Small intestine (tissue), 16 donors: ENCODE measurements at places on chromosomes 11 and 22.
A peak's percentile ranks its signal among the peaks of the same experiment; 100 is the strongest.

DNA sequence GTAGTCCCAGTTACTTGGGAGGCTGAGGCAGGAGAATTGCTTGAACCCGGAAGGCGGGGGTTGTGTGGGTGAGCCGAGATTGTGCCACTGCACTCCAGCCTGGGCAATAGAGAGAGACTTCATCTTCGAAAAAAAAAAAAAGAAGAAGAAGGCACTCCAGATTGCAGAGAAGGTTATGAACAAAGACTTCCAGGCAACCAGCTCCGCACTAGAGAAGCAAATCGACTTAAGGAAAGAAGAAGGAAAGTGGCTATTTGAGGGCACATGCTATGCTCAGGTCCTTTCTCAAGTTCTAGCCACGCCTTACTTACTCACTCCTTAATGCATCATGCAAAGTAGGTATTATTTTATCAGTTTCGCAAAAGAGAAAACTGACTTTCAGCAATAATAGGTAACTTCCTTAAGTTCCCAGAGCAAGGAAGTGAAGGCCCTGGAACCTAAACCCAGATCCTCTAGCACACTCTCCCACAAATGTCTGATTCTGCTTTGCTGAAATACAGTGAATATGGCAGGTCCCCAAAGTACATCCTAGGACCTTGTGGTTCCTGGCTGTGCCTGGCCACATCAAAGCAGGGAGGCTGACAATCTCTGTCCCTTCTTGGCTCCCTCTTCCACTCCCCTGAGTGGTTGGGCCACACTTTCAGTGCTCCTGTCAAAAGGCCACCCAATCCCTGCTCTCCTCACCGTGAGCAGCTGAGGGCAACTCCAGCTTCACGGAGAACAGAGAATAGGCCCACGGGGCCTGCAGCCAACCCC lies 14.2 kb downstream of the CD3E start:
- no peak for DNase-seq

DNA sequence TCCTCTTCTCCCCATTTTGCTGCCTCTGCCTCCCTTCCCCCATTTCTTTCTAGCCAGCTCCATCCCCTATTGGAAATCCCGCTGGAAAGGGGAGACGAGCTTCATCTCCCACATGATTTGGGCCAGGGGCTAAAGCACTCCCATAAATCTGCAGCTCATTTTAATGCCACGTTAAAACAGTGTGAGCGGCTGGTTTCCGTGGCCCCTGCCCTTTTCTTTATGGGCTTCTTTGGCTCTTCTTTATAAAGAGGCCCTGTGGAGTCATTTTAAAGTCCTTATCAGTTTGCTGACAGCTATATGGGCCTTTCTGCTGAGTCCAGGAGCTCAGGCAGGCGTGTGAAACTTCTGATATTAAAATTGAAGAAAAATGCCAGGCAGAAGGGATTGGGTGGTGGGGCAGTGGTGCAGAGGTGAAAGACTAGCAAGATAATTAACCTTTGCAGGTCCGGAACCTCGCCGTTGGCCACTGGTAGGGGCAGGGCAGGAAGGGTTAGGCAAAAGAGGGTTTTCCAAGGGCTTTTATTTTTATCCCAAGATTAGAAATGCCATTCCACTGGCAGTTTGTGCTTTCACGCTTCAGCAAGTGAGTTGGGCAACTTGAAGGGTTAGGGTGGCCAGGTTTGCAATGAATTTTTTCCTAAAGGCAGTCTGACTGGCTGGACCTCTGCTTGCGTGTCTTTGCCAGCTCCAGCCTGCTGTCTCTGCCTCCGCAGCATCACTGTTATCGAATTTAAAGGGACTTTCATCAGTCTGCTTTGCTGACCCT lies 44.3 kb downstream of the EXT2 start:
- peak; percentile 22 for DNase-seq

DNA sequence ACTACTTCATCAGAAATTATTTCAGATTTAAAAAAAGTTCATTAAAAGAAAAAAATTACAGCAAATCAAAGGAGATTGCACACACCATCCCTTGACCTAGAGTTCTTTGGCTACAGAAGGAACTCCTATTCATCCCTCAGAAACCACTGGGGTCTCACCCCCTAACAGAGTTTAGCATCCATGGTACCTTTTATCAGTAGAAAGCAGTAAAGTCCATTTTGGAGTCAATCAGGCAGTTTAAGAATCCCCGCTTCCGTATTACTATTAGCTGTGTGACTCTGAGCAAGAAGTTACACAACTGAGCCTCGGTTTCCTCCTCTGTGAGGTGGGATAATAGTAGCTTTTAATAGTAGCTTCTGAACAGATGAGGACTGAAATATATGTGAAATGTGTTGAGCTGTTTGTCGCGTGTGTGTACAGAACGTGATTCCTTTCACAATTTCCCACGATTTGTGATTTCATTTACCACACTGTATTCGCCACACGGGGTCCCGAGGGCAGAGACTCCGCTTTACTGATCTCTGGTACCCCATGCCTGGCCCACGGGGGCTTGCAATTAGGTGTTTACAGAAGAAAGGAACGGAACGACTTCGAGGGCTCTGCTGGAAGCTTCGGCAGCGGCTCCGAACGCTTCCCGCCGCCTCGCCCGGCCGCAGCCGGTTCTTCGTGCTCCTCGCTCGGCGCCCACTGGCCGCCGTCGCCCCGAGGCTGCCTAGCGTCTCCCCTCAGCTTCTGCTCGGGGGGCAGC lies 72.5 kb upstream of the ZBED5 start:
- no peak for DNase-seq

- peak; percentile 64 for DNase-seq
These were observed 7.3 kb upstream of the SYT7 start for GRCh38 chr11:61587951-61588727.

- DNase-seq, result no peak
These were observed 317.1 kb downstream of the NTM start for GRCh38 chr11:131687291-131688047.

DNA sequence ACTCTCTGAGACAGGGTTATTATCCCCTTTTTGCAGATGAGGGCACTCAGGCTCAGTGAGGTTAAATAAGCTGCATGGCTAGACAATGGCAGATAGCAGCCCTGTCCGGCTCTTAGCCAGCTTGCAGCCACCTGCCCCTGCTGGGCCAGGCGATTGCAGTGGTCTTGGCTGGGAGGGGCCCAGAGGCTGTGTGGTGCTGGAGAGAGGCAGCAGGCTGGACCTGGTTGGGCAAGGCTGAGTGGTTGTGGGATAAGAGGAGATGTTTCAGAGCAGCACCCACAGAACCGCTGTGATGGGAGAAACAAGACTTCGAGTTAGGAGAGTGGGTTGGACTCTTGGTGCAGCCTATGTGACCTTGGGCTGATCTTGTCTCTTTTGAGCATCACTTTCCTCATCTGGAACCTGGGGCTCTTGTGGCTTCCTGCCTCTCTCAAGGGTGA lies 25.5 kb downstream of the PTPRJ start:
- DNase-seq, result no peak

DNA sequence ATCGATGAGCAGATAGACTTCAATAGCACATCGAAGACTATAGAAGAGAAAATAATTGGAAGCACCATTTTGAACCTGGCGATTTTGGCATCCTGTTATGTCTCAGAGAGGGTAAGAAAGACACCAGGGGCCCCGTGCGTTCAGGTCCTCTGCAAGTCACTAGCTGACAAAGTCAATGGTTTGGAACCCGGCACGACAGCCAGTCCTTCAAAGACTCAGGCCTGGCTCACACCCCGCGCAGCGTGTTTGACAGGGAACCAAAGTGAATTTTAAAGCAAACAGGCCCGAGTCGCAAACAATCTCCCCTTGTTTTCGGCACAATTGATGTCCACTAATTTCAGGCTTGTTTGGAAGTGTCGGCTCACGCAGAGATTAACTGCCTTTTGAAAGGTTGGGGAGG lies 716.6 kb downstream of the BRD1 start:
- no peak for DNase-seq

GRCh38 chr11:47305734-47306483 lies 36.0 kb downstream of the MADD start:
- DNase-seq, result no peak

DNA sequence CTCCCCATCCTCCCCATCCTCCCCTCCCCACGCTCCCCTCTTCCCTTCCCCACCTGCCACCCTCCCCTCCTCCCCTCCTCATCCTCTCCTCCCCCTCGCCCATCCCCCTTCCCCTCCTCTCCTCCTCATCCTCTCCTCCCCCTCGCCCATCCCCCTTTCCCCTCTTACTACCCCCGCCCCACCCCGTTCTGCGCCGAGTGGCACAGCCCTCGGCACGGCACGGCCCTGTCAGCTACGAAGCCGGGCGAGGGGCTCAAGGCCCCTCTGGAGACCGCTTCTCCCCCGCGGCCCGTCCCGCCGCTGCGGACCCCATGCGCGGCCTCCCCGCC lies 449.9 kb downstream of the OPCML start:
- peak; percentile 34 for DNase-seq

DNA sequence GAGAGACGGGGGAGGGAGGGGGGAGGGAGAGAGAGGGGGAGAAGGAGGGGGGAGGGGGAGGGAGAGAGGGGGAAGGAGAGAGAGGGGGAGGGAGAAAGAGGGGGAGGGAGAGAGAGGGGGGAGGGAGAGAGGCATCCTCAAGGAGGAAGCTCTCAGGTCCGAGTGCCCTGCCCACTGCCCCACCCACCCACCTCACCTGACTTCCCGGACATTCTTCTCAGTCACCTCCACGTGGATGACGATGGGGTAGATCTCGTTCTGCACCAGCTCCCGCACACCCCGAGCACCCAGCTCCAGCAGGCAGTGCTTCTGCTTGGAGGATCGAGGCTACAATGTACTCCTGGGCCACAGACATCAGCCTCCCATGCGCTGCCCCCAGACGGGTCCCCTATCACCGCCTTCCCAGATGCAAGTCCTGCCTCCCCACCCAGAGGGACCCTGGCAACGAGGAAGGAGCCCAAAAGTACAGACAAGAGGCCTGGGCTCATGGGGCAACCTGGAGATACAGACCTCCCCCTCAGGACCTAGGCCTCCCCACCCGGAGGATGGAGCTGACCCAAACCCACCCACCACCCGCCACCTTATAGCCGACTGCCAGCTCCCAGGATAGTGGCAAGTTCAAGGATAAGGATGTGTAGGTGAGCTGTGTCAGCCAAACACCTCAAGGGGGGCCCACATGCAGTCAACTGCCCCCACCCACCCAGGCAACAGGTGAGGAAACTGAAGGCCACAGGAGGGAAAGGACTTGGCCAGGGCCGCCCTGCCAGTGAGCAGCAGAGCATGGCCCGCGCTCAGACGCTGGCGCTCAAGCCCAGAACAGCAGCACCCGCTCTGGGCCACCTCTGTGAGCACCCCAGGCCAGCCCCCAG lies 5.6 kb upstream of the MFNG start:
- DNase-seq, result no peak

DNA sequence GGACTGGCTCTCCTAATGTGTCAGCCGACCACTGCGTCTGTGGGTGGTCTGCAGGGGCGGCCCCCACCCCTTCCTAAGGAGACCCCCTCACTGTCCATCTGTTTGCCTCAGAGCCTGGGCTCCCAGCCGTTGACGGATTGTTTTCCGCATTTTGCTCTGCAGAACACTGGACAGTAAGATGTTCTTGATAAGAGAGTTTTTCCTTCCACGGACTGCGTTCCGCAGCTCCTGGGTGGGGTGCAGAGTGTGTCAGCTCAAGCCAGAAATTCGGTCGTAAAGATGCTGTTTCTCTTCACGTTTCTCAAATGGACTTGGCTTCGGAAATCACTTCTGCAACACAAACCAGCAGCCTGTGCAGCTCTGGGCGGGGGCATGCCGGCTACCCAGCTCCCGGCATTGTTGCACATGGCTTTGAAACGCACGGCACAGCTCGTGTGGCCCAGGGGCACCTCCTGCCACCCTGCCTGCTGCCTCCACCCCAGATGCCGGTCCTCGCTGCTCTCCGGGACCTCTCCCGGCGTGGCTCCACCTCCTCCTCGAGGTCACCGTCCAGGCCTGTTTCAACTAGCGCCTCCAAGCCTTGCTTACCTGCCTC lies 2.9 kb upstream of the MRGPRG start:
- DNase-seq, result no peak

GRCh38 chr11:119156496-119156895 lies 7.6 kb downstream of the ABCG4 start:
- no peak for DNase-seq

GRCh38 chr22:29314537-29315285 lies 786 bp downstream of the RASL10A start:
- peak; percentile 47 for DNase-seq

DNA sequence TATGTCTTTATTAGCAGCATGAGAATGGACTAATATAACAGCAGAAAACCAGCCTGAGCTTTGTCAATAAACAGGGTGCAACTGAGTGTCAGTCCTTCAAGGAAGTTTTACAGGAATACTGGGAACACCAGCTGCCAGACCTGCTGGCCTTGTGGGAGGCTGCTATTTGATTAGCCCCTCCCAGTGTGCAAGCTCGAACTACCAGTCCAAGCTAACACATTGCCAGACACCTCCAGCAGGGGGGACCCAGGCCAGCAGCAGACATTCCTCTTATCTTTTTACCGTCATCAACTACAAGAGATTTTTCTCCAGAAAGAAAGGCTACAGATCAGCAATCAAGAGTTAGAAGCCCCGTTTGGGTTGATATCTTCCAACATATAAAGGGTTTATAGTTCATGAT lies 942.8 kb upstream of the TENM4 start:
- peak; percentile 53 for DNase-seq
